Pancreas (tissue), 10 donors: ENCODE measurements at places on chromosomes 7 and 10. TPM values are rescaled to one million over a fixed set of nuclear protein-coding genes. Genes with fewer than 3 reads are reported as not detected.

TMEM176B gene
- 83.9 TPM for polyA plus RNA-seq

C10orf62 gene
- 0.12 TPM for polyA plus RNA-seq

GRCh38 chr10:15347150-15347549 is 23.9 kb downstream of the FAM171A1 start:
- no peak for DNase-seq

GRCh38 chr7:25617214-25617613 is 388.9 kb upstream of the NPVF start:
- no peak for DNase-seq

- DNase-seq: no peak
Measured at GRCh38 chr10:20677340-20677739, 219.8 kb downstream of the NEBL start.
